Activated naive CD8-positive, alpha-beta T cell treated with anti-CD3 and anti-CD28 coated beads for 36 hours (primary cell): ENCODE measurements at places on chromosomes 1 and 21. TPM values are rescaled to one million over a fixed set of nuclear protein-coding genes. Genes with fewer than 3 reads are reported as not detected.

DNA sequence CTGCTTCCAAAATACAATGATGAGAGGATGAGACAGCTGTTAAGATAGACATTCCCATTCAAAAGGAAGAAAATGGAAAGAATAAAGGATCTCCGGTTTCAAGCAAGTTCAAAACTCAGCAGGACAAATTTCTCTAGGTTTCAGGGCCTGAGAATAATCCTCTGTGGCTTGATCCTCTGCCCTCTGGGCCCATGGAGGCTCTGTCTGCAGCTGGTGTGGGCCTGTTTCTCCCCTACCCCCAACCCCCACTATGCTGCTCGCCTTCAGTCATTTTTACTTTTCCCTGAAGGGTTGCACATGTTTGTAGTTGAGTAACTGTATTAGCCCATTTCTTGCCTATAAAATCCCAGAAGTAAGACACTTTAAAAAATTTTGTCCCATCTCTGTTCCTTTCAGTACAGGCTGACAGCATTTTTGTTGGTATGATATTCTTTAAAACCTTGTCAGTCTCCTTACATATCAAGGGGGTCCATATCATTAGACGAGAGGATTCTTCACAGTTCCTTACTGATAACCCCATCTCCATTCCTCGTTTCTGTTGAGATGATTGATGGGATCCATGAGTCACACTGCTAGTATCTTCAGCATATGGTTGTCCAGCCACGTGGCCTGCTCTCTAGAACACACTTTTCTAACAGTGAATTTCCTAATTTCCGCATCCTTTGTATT lies 10.5 kb downstream of the ZMYM4 start:
- H3K27ac ChIP-seq, result no peak overlapping the region
- peaks cover 48% of the 10 kb centered on the region for H3K36me3 ChIP-seq
- no peak for DNase-seq
- no peak overlapping the region for H3K4me3 ChIP-seq
- peaks cover 6% of the 10 kb centered on the region for H3K4me1 ChIP-seq

GRCh38 chr1:154253671-154254070 lies 18.8 kb upstream of the HAX1 start:
- H3K4me1 ChIP-seq, result no peaks in the 10 kb centered on the region
- H3K27ac ChIP-seq, result peak overlapping the region; percentile 9
- H3K27me3 ChIP-seq, result no peaks in the 10 kb centered on the region
- H3K4me3 ChIP-seq, result no peak overlapping the region

- no peak for DNase-seq
- H3K27me3 ChIP-seq, result no peaks in the 10 kb centered on the region
Measured at GRCh38 chr1:161549652-161550051, at the start of gene FCGR3A. FCGR3A (minus strand) TSS chr1:161549818; CDS start chr1:161549736, 82 bp downstream.

DNA sequence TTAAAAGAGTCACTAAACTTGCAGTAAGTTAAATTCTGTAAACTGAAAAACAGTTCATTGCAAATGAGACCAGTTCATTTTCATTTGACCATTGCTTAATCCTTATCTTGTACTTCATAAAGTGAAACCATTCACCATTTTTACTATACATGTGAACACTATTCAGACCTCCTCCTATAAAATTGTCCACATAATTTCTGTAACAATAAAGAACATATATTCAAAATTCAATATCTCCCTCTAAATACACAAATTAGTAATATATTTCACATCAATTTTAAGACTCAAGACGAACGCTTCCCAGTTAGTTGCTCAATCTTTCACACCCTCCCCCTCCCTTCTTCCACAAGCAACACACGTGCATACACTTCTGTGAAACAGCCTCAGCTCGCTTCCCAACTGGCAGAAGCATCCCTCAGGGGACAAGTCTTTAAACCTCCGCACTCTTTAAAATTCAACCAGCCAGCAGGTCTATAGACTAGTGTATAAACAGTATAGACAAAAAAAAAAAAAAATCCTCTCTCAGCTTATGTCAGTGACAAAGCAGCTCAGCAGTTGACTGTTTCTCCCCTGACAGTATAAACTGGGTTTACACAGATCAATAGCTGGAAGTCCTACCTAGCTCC lies 99.6 kb downstream of the DENND1B start:
- no peak overlapping the region for H3K4me3 ChIP-seq
- H3K4me1 ChIP-seq, result peaks cover 16% of the 10 kb centered on the region
- peaks cover 1% of the 10 kb centered on the region for H3K36me3 ChIP-seq
- no peak for DNase-seq

DNA sequence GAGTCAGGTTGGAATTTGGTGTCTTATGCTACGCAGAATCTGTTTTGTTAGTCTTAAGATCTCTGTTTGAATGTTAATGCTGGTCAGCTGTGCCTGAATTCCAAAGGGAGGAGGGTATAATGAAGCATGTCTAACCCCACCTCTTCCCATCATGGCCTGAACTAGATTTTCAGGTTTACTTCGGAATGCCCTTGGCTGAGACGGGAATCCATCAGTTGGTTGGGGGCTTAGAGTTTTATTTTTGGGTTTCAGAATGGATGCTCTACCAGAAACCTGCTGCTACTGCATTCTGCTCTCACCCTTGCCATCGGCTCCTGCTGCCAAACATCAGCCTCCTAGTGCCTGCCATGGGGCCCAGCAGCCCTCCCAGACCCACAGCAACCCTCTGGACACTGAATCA lies 24.1 kb upstream of the ETV3 start:
- H3K36me3 ChIP-seq, result no peaks in the 10 kb centered on the region
- no peaks in the 10 kb centered on the region for H3K4me1 ChIP-seq
- peaks cover 11% of the 10 kb centered on the region for H3K27me3 ChIP-seq
- no peak for DNase-seq

DNA sequence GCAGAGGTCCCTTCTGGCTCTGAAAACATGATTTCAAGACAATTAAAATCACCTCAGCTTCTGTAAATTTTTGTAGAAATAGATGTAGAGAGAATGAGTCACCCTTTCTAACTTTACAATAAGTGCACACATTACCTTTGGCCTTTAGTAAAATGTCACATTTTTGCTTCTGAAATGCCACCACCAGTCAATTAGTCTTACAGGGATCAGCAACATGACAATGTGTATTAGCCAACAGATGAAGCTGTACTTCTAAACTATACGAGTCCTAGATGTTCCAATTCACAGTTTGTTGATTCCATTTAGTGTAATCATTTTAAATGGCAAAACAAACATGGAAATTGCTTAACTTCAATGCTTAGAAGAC lies 23.1 kb downstream of the C21orf91 start:
- peaks cover 51% of the 10 kb centered on the region for H3K4me1 ChIP-seq
- peak overlapping the region; percentile 66 for H3K27ac ChIP-seq
- DNase-seq, result no peak
- H3K4me3 ChIP-seq, result no peak overlapping the region
- peaks cover 48% of the 10 kb centered on the region for H3K36me3 ChIP-seq

DNA sequence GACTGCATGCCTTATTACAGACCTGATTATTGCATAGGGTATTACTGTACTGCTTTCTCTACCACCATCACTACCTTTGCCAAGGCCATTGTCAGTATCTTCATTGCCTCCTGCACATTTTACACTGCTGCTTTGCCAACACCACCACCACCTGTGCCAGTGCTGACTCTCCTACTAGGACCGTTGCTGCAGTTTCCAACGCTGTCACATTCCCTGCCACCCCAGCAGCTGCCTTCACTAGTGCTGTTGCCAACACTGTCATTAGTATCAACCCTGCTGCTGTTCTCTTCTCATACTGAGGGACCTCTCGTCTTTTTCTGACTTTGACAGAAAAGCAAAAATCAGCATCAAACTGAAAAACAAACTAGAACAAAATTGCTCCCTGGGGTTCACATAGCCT lies 394.9 kb upstream of the B3GALT2 start:
- no peak for DNase-seq
- no peak overlapping the region for H3K27ac ChIP-seq
- H3K36me3 ChIP-seq, result peaks cover 4% of the 10 kb centered on the region
- H3K27me3 ChIP-seq, result no peaks in the 10 kb centered on the region
- H3K4me1 ChIP-seq, result no peaks in the 10 kb centered on the region
- no peak overlapping the region for H3K4me3 ChIP-seq

DNA sequence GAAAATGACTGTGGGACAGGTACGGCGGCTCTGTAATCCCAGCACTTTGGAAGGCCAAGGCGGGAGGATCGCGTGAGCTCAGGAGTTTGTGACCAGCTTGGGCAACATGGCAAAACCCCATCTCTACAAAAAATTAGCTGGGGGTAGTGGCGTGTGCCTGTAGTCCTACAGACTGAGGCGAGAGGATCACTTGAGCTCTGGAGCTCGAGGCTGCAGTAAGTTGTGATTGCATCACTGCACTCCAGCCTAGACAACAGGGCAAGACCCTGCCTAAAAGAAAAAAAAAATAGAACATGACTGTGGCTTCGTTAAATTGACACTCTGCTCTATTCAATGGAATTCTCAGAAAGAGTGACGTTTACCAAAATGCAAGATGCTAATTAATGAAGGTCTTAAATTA lies 3.9 kb upstream of the DBT start:
- H3K27ac ChIP-seq, result no peak overlapping the region
- H3K4me1 ChIP-seq, result peaks cover 8% of the 10 kb centered on the region
- no peak overlapping the region for H3K4me3 ChIP-seq
- DNase-seq, result no peak
- no peaks in the 10 kb centered on the region for H3K27me3 ChIP-seq
- H3K36me3 ChIP-seq, result no peaks in the 10 kb centered on the region

DNA sequence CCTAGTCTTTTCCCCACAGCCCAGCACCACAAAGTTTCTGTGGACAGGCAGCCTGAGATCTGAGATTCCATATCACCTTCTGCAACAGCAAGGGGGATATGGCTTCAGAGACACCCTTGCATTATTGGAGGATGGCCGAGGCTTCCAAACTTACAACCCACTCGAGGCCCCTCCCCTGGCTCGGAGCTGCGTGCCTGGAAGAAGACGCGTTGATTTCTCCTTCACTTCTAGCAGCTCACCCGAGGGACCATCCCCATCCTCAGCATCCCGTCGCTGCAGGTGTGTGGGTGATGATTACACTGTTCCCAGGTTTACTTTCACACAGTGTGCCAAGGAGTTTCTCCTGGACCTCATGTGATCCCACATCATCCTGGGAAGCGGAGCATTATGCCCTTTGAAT lies 277.9 kb downstream of the MATN1 start:
- peaks cover 13% of the 10 kb centered on the region for H3K27me3 ChIP-seq
- H3K36me3 ChIP-seq, result no peaks in the 10 kb centered on the region
- no peak for DNase-seq
- no peak overlapping the region for H3K27ac ChIP-seq
- no peaks in the 10 kb centered on the region for H3K4me1 ChIP-seq
- H3K4me3 ChIP-seq, result no peak overlapping the region

DNA sequence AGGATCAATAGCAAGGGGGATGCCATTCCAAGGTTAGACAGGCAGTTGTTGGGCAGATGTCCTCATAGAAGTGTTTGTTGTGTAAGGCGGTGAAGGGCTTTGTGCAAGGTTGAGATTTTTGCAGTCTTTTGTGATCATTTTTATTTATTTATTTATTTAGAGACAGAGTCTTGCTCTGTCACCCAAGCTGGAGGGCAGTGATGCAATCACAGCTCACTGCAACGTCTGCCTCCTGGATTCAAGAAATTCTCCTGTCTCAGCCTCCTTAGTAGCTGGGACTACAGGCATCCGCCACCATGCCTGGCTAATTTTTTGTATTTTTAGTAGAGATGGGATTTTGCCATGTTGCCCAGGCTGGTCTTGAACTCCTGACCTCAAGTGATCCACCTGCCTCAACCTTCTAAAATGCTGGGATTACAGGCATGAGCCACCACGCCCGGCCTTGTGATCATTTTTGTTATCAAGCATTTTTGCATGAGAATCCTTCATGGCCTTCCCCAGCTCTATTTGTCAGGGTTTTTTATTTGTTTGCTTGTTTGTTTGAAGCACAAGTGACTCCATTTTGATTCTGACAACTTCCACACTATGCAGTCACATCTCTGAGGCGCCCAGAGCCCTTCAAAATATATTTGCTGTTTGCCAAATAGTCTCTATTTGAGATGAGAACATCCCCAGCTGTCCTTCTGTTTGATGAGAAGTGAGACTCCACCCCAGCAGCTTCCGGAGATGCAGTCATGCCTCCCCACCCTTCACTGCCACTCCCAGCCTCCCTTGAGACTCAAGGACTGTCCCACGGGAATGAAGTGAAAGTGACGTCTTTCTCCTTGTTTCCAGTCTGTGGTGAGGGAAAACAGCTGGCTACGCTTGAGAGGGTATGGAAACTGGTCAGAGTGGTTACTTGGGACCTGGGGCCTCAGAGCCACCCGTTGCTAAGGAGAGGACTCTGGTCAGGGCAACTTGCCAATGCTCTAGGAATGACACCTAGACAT lies 38.0 kb downstream of the TMEM50B start:
- no peaks in the 10 kb centered on the region for H3K27me3 ChIP-seq
- H3K36me3 ChIP-seq, result peaks cover 6% of the 10 kb centered on the region
- DNase-seq, result no peak
- no peak overlapping the region for H3K27ac ChIP-seq
- peaks cover 8% of the 10 kb centered on the region for H3K4me1 ChIP-seq

DNA sequence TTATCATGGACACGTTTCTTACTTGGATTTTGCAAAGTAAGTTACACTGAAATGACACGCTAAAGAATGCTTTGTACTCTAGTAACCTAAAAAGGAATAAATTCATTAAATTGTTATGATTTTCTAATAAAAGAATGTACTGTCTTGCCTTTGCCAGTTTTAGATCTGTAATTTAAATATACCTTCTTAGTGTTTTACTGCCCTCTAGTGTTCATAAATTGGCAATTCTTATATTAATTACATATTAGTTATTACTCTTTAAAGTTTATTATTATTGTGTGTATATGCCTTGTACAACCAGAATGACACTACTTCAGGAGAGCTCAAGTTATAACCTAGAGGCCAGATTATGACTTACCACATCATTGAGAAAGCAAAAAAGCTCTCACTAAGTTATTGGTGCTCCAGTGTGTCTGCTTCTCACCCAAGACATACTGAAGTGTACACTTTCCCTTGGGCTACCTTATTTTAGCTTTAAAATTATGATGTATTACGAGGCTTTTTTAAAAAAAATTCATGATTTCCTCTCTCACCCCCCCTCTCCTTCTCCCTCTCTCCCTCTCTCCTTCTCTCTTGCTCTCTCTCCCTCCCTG lies 169.9 kb downstream of the HS2ST1 start:
- peaks cover 16% of the 10 kb centered on the region for H3K4me1 ChIP-seq
- no peak overlapping the region for H3K4me3 ChIP-seq
- no peak overlapping the region for H3K27ac ChIP-seq
- DNase-seq, result no peak
- H3K36me3 ChIP-seq, result no peaks in the 10 kb centered on the region

- H3K36me3 ChIP-seq, result no peaks in the 10 kb centered on the region
- H3K4me3 ChIP-seq, result no peak overlapping the region
- H3K4me1 ChIP-seq, result no peaks in the 10 kb centered on the region
- DNase-seq, result no peak
- no peaks in the 10 kb centered on the region for H3K27me3 ChIP-seq
Measured at GRCh38 chr1:105210747-105211146, 1461.0 kb downstream of the AMY1C start.

Gene CLDN17
- not detected for total RNA-seq

Gene USH2A
- not detected for total RNA-seq

Gene HFM1
- 0.10 TPM for total RNA-seq

Gene FLG2
- not detected for total RNA-seq

Gene IGSF3
- total RNA-seq, result 0.92 TPM

Gene TLCD4
- 0.60 TPM for total RNA-seq
